ENCODE measurements at places on chromosomes 1 and 21.

DNA sequence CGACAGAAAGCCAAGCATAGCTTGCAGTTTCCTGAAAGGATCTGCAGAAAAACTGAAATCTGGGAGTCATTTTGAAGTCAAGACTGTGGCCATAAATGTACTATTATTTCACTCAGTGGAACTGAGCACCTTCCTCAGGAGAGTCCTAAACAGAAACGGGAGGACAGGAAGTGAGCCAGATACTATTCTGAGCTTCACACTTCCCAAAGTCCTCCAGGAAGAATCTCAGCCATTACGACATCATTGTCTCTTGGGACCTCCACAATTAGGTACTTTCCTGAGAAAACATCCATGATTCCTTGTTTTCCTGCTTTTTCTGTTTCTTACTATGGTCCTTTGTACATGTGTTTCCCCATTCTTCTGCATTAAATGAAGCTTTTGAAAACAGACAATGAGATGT is 299.2 kb upstream of the USP25 start:
- no peak for DNase-seq

DNA sequence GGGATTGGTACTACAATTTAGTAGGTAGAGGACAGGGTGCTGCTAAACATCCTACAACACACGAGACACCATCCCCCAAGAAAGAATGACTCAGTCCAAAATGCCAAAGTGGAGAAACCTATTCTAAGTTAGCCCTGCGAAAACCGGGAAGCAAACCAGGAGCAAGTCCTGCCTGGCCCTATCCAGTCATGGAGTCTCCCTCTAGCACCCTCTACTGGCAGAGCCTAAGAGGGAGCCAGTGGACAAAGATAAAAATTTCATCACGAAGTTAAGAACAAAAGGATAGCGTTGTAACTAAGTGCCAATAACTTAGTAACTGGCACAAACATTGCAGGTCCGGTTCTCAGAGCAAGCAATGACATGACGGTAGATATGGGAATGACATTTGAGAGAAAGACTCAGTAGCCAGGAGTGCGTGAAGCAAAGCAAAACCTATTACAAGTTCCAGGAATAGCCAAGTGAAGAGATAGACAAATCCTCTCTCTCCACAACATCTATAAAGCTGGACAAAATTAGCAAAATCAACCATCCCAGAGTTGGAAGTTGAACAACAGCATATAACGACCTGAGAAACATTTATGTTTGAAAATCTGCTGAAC is 383.5 kb downstream of the OMA1 start:
- DNase-seq: peak; percentile 1

DNA sequence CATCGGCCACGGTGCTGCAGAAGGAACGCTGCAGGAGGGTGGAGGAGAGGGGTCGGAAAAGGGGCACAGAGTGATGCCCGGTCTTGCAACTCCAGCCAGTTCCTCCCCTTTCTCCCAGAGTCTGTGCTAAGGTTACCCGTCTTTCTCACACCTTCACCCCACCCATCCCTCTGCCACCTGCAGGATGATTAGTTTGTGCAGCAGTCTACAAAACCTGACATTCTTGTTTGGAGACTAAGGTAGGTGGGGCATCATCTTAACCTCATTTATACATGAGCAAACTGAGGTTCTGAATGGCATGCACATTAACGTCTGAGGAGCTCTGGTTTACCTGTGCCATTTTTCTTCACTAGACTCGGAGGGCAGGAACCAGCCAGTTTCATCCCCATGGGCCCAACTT is 232.3 kb downstream of the GRIK3 start:
- DNase-seq: no peak

GRCh38 chr1:183889095-183889494 is 84.2 kb downstream of the RGL1 start:
- DNase-seq: no peak

DNA sequence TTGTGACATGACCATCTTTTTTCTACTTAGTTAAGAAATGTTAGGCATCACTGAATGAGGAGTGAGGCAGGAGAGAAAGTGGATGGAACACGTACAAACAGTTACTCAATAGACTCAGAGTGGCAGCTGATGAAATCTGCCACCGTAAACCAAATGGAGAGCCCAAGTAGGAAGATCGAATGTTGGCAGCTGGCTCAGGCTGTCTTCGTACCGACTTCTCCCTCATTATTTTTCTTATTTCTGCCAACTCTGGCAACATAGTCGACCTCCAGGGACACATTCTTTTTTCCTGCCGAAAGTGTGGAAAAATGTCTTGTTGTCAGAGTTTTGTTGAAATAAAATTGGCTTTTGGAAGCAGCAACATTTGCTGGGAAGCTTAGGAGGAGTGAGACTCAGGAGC is 143.3 kb downstream of the GREM2 start:
- no peak for DNase-seq

GRCh38 chr1:90727917-90728501 is 10.9 kb upstream of the BARHL2 start:
- DNase-seq: no peak

DNA sequence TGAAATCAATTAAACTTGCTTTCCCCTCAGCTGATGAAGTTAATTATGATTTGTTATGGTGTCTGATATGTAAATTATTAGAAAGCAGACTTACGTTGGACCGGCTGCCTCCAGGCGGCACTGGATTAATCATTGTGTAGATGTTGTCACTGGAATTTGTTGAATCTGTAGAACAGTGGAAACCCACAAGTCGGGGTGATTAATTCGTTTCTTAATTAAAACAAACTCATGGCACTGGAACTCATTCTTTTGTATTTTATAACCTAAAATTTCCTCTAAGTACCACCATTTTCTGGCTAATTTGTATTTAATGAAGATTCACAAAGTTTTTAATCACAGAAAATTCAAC is 39.0 kb downstream of the MRPL37 start:
- no peak for DNase-seq

DNA sequence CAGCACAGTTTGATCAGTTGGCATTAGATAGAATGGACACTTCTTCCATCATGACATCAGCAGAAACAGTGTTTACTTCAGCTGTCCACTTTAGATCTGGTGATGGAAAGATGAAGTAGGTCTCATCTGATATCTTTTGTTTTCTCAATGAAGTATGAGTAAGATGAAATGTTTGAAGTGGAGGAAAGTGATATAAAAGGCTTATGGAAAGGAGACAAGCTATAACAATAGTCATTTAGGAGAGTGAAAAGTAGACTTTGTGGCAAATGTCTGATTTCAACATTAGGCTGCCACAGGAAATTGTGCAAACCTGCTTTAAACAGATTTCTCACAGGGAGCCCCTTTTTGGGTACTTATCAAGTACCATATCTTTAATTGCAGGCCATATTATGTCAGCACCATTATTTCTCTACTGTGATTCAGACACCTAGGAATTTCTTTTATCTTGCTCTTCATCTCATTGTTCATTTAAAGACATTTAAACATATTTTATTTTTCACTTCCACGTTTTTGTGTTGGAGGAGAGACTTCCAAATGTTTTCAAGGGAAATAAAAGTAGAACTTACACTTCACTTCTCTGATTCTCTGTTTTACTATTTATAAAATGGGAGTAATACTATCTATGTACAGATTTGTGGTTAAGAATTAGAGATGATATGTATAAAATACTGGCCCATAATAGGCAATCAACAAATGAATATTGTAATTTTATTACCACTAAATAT is 18.1 kb downstream of the PDC start:
- no peak for DNase-seq

DNA sequence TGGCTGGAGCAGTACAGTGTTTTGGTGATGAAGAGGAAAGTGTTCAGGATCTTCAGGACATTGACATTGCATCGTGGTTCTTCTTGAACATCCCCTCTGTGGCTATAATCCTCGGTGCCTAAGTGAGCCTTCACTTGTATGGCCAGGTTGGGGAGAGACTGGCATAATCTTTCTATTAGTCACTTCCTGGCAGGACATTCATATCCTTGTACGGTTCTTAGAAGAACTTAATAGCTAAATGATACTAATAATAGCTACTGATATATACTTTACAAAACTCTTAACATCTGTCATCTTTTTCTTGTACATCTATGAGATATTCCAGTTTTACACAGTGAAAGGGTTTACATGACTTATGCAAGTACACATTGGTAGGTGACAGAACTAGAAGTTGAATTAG is 35.8 kb downstream of the CELF3 start:
- DNase-seq: no peak
